DMS53 (cell line): ENCODE measurements at places on chromosomes 5 and 9.

- no peak for DNase-seq
Observed at GRCh38 chr5:14782591-14782990, 89.0 kb downstream of the ANKH start.

GRCh38 chr5:135395866-135396265, 3.2 kb downstream of the MACROH2A1 start:
- no peak for DNase-seq

- no peak for DNase-seq
Observed at GRCh38 chr5:81290146-81290545, 11.2 kb upstream of the ZCCHC9 start.

DNA sequence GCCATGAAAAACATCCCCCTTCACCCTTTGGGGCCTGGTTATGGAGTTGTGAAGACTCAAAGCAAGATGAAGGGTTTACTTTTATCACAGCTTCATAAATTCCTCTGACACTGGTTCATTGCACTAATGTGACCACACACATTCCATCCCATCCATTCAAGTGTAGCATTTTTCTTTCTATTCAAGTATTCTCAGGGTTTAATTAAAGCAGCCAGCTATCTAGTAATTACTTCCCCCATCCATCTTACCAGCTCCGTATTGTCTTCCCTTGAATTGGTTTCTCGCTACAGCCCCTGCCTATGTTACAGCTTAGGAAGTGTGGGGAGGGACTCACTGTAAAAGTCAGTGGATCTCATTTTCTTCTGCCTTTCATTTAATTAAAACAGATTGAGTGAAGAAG, 387.0 kb upstream of the RFX3 start:
- DNase-seq = no peak

GRCh38 chr5:68562308-68562707, 346.8 kb downstream of the PIK3R1 start:
- DNase-seq = peak; percentile 31

GRCh38 chr5:1472964-1473628, 27.9 kb upstream of the SLC6A3 start:
- DNase-seq = no peak

DNA sequence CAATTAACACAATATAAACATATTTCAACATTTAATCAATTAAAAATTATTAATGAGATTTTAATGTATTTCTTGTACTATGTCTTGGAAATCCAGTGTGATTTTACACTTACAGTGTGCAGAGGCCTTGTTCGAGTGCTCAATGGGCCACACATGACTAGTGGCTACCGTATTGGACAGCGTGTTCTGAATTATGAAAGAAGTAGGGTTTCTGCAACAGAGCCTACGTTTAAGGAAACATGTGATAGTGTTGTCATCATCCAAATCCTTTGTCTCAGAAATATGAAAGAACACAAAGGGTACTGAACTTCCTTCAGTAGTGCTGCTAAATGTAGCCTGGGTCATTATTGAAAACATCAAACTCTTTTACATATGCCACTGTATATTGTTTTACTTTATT, 29.5 kb downstream of the NPR3 start:
- DNase-seq = no peak

DNA sequence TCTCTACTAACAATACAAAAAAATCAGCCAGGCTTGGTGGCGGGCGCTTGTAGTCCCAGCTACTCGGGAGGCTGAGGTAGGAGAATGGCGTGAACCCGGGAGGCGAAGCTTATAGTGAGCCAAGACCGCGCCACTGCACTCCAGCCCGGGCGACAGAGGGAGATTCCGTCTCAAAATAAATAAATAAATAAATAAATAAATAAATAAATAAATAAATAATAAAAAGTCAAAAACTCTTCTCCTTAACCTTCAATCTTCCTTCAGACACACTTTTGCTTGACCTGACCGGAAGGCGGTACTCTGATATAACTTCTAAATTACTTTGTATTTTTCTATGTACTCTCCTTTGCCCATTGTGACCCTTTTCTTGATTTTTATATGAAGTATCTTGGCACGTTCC, 302.1 kb downstream of the SLF1 start:
- DNase-seq = no peak

DNA sequence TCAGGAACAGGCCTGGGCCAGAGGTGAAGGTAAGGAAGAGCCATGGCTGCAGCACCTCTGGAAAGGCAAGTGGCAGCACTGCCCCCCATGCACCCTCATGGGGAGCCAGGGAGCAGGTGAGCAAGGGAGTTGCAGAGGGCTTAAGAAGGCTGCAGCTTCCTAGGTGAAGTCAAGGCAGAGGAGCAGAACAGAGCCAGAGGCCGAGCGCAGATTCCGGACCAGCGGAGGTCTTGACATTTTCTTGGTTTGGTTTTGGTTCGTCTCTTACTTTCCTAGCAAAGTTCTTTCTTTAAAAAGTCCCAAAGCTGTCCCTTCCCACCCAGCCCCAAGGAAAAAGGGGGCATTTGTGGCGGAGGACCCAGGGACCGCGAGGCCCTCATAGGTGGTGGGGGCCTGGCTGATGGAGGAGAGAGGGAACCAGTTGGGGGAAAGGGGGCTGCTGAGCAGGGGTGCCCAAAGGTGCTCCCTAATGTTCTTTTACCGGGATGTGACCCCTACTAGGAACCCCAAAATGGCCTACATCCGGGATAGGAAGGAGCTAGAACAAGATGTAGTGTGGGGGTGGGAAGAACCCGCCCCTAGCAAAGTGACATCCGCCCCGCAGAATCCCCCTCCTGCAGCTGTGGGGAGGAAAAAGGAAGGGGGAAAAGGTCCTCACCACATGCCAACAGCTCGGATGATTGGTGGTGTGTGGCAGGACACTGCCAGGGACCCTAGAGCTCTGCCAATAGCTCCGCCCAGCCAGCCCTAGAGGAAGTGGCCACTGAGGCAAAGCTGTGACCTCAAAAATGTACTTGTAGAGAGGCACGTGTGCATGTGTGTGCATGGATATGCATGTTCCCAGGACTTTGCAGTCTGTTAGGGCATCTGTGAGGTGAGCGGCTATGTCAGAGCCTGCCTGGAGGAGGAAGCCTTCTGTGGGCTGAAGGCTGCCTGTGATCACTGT, 914 bp upstream of the CD72 start:
- no peak for DNase-seq

GRCh38 chr5:173920024-173920753, 32.0 kb downstream of the CPEB4 start:
- DNase-seq = no peak

DNA sequence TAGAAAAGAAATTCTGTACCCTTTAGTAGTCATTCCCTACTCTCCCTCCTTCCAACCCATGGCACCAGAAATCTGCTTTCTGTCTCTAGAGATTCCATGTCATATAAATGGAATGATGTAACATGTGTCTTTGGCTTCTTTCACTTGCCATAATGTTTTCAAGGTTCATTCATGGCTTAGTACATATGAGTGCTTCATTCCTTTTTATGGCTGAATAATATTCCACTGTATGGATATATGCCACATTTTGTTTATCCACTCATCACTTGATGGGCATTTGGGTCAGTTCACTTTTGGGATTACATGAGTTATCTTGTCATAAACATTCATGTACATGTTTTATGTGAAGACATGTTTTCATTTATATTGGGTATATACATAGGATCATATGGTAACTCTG, 19.4 kb downstream of the POLR3G start:
- no peak for DNase-seq
